Endothelial cell of coronary artery (primary cell): ENCODE measurements at places on chromosomes 5 and 9. TPM values are rescaled to one million over a fixed set of nuclear protein-coding genes. Genes with fewer than 3 reads are reported as not detected.

HARS1 gene
- 79.3 and 96.4 TPM in 2 replicates for total RNA-seq

FIBCD1 gene
- 0.09 and 0.19 TPM in 2 replicates for total RNA-seq

HTR1A gene
- total RNA-seq: 0.09 TPM in 1 of 2 replicates, not detected in the other

SHISAL2B gene
- total RNA-seq: not detected in 2 replicates

FBP1 gene
- 0.38 and 2.5 TPM in 2 replicates for total RNA-seq

DOLPP1 gene
- total RNA-seq: 9.4 and 10.2 TPM in 2 replicates

CDKN2A gene
- total RNA-seq: 5.8 and 14.0 TPM in 2 replicates
